ENCODE measurements at places on chromosomes 2 and 18. TPM values are rescaled to one million over a fixed set of nuclear protein-coding genes. Genes with fewer than 3 reads are reported as not detected.

COLEC12 gene
- not detected for total RNA-seq

BMP10 gene
- not detected for total RNA-seq

TUBA4B gene
- total RNA-seq = not detected

FBXO48 gene
- 1.2 TPM for total RNA-seq

PPP1R1C gene
- not detected for total RNA-seq

PPP3R1 gene
- total RNA-seq = 83.8 TPM

PSMA8 gene
- 0.93 TPM for total RNA-seq

DSG1 gene
- total RNA-seq = not detected

CHRND gene
- not detected for total RNA-seq

CD302 gene
- 0.54 TPM for total RNA-seq

TXNDC2 gene
- total RNA-seq = not detected

NOSTRIN gene
- total RNA-seq = not detected

HOXD10 gene
- not detected for total RNA-seq

NCKAP1 gene
- total RNA-seq = 14.5 TPM

ZNF521 gene
- total RNA-seq = not detected

SH3RF3 gene
- total RNA-seq = 0.47 TPM

EPHA4 gene
- 0.31 TPM for total RNA-seq

PDE11A gene
- not detected for total RNA-seq

PRSS56 gene
- total RNA-seq = not detected

EN1 gene
- total RNA-seq = not detected

ABCB11 gene
- not detected for total RNA-seq

CEBPZ gene
- total RNA-seq = 68.2 TPM

BOLL gene
- total RNA-seq = not detected

TBR1 gene
- total RNA-seq = not detected

FEV gene
- not detected for total RNA-seq

RUFY4 gene
- total RNA-seq = 1.8 TPM

CNGA3 gene
- total RNA-seq = not detected

MYL1 gene
- not detected for total RNA-seq
